ENCODE measurements at places on chromosomes 7 and 10.

- DNase-seq = no peak
Measured at GRCh38 chr7:157001920-157002818, 8.3 kb downstream of the MNX1 start.

- no peak for DNase-seq
Measured at GRCh38 chr7:35761871-35762677, 38.8 kb upstream of the SEPTIN7 start.

GRCh38 chr7:70838292-70838907, 293.5 kb upstream of the GALNT17 start:
- no peak for DNase-seq

- no peak for DNase-seq
Measured at GRCh38 chr10:93034426-93034825, 26.2 kb upstream of the CYP26C1 start.

GRCh38 chr7:47827351-47827756, 120.9 kb downstream of the PKD1L1 start:
- DNase-seq = no peak

DNA sequence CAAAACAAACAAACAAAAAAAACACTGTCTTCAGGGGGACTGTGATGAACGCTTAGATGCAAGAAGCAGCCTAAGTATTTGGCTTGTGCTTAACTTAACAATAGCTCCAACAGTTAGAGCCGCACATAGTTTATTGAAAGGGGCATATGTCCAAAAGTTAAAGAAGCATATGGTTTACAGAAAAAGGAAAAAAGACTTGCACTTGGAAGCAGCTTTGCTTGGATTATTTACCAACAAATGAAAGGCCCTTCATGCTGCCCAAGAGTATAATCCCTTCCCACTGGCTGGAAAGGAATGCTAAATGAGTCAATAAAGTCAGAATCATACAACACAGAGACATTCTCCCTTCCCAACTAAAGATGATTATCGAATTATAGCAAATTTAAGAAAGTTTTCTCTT, 77.9 kb downstream of the GLI3 start:
- no peak for DNase-seq

DNA sequence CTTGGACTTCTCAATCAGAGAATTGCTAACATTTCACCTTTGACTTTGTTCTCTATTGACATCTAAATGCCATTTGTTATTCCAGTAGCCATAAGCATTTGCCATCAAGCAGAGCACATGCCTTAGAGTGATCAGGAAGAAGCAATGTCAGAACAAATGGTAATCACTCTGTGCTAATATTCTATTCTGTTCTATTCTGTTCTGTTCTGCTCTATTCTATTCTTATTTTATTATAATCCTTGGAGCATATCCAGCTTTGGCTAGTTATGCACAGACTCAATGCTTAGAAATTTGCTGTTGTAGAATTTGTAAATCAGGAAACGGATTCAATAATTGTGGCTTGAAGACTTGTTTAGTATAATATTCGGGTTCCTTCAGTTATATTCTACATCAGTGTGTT, 175.4 kb downstream of the EXOC4 start:
- DNase-seq = no peak

- DNase-seq = no peak
Measured at GRCh38 chr7:54556121-54556520, 13.9 kb downstream of the VSTM2A start.

DNA sequence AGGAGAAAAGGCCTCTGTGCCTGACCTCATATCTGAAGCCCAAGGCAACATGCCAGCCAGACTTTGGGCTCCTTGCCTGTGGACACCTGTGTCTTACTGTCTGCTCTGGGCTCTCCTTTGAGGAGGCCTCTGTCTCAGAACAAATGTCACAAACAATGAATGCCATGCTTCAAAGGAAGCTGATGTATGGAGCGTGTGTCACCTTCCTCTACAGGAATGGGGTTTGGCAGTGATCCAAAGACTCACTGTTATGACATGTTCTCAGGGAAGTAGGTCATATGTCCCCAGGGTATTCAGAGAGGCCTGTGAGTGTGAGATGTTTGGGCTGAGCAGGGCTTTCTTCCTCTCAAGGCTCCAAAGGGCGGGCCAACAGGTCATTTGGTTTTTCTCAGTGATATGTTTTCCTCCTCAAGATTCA, 38.4 kb downstream of the PTPRE start:
- DNase-seq = no peak

GRCh38 chr10:118732245-118733165, 22.3 kb downstream of the CACUL1 start:
- DNase-seq = no peak

DNA sequence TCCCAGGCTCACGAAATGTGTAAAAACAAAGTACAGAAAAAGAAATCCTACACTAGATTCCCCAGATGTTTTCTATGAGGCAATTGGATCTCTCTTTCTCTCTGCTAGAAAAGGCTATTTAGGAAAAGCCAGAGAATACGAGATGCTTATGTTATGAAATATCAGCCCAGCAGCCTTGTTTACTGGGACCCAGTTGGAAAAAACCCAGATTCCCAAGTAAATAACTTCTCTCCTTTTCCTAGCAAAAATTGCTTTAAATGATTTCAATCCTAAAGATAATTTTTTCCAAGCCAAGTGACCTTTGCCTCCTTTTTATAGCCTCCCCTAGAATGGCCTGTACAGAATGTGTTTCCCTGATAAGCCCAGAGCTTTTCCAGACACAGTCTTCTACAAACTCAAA, 199.3 kb downstream of the PLXNA4 start:
- DNase-seq = no peak

- DNase-seq = no peak
Measured at GRCh38 chr10:70162892-70163201, 7.5 kb downstream of the SAR1A start.

DNA sequence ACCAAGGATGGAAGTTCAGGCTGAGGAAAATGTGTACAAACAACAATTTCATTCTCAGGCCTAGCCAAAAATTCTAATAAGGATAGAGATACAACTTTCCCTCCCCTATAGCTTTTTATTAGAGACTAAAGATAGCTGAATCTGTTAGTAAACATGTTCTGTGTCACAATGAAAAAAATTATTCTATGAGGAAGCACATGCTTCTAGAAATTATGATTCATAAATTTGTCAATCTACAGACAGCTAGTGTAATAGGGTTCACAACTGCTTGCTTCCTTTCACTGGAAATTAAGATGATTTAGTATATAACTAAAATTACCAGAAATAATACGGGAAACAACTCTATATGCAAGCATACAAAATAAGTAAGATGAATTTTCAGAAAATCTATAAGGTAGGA, 56.6 kb downstream of the CCDC3 start:
- no peak for DNase-seq

DNA sequence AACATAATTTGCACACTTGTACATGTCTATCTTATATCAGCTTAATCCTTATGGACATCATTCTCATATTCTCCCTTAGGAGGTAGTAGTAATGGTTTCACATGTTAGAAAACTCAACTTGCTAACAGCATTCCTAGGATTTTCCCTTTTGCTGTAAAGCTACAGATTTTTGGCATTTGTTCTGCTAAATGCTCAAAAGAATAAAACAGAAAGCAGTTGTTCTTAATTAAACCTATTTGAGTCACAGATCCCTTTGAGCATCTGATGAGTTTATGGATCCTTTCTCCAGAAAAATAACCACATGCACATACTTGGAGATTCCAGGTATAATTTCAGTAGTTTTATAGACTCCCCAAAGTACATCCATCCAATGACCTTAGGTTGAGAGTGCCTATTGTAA, 122.9 kb upstream of the BET1 start:
- no peak for DNase-seq

DNA sequence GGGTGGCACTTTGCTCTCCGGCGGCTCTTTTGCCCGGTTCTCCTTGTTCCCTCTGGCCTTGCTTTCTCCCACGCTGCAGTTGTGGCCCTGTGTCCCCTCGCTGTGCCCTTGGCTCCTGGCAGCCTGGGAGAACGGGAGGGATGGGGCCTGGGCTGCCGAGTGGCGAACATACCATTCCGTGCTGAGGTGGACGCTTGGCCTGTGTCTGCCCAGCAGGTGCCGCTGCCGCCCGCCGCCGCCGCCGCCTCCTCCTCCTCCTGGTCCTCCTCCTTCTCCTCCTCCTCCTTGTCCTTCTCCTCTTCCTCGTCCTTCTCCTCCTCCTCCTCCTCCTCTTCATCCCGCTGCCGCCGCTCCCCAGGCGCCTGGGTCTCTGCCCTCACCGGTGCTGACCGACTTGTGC, 36.0 kb downstream of the AGAP3 start:
- no peak for DNase-seq

DNA sequence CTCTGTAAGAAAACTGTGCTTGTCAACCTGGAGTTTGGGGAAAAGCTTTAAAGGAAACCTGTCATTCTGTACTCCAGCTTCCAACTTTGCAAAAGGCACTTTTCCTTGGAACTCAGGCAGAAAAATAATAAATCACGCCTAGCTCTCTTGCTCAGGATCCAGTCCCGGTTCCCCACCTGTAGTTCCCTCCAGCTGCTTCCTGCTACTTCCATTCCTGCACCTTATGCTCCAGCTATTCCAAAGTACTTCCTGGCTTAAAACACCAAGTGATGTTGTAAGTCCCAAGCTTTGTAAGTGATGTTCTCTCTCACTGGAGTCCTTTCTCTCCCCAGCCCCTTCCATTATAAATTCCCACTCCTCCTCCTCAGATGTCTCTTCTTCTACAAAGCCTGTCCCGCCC, 98.6 kb downstream of the GRM8 start:
- no peak for DNase-seq

DNA sequence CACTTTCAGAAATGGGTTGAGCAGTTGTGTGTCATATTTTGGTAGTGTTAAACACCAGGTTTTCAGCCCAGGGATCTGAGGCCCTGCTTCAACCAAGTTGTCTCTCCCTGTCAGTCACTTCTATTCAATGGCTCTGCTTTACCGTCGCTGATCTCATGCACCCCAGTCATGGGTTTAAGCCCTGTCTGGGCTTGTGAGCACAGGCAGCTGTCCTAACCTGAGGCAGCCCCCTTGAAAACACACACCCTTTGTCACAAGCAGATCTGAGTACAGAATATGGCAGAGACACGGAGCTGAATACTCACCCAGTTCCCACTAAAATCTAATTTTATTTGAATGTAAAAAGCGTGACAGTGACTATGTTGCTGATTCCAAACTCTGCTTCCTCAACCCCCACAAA, 110.6 kb upstream of the GLI3 start:
- DNase-seq = no peak

DNA sequence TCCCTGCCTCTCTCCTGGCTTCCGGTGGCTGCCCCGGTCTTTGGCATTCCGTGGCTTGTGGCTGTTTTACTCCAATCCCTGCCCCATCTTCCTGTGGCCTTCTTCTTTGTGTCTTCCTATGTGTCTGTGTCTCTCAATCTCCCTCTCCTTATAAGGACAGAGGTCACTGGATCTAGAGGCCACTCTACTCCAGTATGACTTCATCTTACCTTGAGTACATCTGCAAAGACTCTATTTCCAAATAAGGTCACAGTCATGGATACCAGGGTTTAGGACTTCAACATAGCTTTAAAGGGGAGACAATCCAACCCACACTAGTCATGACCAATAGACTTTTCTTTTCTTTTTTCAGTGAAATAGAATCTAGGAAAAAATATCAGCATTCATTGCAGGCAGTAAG, 153.3 kb upstream of the INSYN2A start:
- no peak for DNase-seq

DNA sequence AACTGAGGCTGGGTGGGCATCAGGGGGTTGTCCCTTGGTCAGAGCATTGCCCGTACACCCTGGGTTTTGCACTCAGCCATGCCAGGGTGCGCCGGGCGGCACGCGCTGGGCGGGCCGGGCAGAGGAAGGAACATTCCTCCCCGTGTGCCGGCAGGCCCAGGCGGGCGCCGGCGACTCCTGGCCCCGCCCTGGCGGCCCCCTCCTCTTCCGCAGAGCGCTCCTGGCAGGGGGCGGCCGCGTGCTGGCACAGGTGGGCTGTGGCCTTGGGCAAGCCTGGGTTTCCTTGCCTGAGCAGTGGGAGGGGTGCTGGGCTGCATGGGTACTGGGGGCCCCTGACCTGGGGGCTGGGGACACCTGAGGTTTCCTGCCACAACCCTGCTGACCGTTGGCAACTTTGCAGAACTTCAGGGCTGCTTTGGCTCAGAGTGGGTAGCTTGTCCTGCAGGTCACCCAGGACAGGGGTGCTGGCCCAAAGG, 3.9 kb downstream of the LFNG start:
- DNase-seq = no peak

GRCh38 chr10:10865303-10865702, 152.4 kb upstream of the CELF2 start:
- no peak for DNase-seq

- no peak for DNase-seq
Measured at GRCh38 chr7:37921876-37922275, 1.4 kb downstream of the EPDR1 start.

- DNase-seq = no peak
Measured at GRCh38 chr10:14389981-14390590, 59.4 kb upstream of the FRMD4A start.

GRCh38 chr10:49593564-49593875, 16.6 kb upstream of the SLC18A3 start:
- DNase-seq = no peak

- no peak for DNase-seq
Measured at GRCh38 chr7:108001764-108002725, 916 bp downstream of the LAMB1 start.

DNA sequence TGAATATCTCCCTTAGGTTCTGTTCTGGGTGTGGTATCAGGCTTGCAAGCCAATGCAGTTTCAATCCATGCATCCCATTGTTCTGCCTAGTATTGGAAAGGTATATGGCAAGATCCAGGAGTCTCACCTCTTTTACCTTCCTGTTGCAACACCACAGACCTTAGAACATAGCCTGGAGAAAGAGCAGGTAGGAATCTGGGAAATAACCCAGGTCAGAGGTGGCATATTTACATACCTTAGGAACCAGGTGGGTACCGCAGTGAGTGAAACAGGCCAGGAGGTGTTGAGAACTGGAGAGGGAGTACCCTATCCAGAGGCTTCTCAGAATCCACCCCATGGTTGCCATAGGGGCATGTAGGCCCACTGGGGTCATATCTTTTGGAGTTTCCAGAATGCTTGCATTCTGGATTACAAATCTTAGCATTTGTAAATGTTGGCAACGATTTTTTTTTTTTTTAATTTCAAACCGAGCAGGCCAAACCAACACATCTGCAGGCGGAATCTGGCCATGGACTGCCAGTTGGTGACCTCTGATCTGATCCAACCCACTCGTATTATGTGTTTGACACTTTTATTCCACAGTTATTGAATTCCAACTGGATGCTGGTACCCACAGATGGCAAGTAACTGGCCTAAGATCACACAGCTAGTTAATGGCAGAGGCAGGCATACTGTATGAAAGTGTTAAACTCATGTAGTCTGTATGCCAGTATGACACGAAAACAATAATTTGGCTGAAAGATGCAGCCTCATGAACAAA, 180.3 kb upstream of the TCF7L2 start:
- DNase-seq = no peak

DNA sequence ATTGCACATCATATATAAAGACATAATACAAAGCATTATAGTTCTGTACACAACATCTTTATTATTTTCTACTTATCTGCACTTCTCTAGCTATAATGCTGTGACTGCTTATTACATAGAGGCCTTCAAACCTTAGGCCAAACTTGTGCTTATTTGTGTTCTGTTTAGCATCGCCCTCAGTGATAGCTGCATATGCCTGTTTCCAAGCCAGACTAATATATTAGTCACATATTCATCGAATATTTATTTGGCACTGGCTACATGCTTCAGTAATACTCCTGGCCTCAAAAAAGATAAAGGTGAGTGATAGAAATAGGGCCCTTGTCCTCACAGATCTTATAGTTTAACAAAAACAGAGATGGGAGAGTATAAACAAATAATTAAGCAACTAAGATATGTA, 30.2 kb upstream of the SEMA3D start:
- DNase-seq = no peak
